ENCODE measurements at places on chromosomes 6 and 20. TPM values are rescaled to one million over a fixed set of nuclear protein-coding genes. Genes with fewer than 3 reads are reported as not detected.

DNA sequence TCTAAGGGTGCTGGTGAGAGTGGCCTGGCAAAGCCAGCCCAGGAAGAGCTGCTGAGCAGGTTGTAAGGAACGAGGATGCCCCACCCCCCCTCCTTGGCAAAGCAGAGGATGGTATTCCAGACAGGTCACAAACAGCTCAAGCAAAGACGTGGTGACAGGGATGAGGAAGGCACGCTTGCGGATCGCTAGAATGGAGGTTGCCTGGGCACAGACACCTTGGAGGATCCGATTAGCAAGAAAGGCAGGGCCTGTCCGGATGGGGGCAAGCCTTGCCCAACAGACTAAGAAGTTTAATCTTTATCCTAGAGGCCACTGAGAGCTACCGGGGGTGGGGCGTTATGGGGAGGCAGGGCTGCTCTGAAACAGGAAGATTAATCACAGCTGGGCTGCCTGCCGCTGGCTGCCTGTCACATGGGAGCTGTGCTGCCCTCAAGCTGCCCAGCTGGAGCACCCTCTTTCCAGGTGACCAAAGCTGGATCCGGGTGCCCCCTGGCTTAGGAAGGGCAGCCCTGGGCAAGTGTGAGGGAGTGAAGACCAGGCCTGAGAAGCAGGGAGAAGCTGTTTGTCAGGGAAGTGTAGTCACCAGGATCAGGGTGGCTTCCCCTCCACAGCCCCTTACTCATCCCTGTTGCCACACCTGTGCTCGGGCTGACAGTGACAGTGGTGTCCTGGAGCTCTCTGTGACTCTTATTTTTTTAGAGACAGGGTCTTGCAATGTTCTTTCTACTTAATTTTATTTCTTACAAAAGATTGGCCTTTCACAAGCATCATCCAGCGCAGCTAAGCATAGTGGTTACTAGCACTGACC lies 9.1 kb upstream of the MAPK13 start:
- DNase-seq = peak; percentile 87

DNA sequence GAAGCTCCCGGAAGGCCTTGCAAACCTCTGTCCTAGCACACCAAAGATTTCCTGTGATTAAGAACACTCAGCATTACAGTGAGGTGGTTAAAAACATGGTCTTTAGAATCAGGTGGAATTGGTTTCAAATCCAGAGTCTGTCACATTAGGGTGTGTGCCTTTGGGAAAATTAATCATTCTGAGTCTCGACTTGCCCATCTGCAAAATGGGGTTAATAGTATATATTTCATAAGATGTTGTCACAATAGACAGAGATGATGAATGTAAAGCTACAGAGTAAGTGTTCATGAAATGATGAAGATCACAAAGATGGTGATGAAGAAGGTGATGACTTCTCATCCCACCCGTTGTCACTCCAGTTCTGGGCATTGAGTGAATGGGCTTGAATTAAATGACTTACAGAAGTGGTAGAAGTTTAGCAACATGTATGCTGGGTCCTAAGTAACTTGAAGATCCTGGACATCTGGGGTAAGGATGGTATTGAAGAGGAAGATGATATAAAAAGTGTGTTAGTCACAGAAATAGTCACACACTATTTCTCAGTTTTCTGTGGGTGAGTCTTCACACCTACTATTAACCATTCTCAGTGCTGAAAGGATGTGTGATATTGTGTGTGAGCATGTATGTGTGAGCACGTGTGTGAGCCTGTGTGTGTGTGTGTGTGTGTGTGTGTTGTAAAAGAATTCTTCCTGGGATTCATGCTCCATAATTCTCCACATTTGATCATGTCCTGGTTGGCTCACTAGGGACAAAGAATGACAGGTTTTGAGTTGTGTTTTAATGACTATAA lies 28.0 kb upstream of the NEDD9 start:
- DNase-seq = no peak

The TNFRSF21 gene
- 0.40 TPM for total RNA-seq

The OR2H1 gene
- total RNA-seq = not detected

All from activated CD8-positive, alpha-beta memory T cell treated with anti-CD3 and anti-CD28 coated beads, Interleukin-2, amount 10 ng/mL, durations not matched to agents 7 days and 5 days (primary cell).